ENCODE measurements at places on chromosomes 3 and 15.

DNA sequence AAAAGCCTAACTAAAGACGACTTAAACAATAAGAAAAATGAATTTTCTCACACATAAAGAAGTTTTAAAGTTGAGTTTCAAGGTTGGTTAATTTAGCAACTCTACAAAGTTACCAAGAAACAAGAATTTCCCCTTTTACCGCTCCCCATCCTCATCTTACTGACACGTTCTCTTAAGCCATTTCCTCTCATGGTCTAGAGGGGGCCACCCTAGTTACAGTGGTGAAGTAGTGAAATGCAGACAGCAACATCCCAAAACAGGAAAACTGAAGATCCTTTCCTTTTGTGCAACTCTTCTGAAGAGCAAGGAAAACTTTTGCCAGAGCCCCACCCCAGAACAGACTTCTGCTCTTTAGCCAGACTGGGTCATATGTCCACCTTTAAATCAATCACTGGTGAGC lies 17.3 kb upstream of the SOX14 start:
- no peak for DNase-seq

GRCh38 chr15:67109141-67110034 lies 44.0 kb downstream of the SMAD3 start:
- no peak for DNase-seq

GRCh38 chr15:72784456-72784876 lies 908 bp upstream of the ADPGK start:
- no peak for DNase-seq

GRCh38 chr3:184907681-184908649 lies 96.0 kb downstream of the VPS8 start:
- no peak for DNase-seq

GRCh38 chr3:32733631-32734229 lies 48.7 kb downstream of the CNOT10 start:
- peak; percentile 4 for DNase-seq

DNA sequence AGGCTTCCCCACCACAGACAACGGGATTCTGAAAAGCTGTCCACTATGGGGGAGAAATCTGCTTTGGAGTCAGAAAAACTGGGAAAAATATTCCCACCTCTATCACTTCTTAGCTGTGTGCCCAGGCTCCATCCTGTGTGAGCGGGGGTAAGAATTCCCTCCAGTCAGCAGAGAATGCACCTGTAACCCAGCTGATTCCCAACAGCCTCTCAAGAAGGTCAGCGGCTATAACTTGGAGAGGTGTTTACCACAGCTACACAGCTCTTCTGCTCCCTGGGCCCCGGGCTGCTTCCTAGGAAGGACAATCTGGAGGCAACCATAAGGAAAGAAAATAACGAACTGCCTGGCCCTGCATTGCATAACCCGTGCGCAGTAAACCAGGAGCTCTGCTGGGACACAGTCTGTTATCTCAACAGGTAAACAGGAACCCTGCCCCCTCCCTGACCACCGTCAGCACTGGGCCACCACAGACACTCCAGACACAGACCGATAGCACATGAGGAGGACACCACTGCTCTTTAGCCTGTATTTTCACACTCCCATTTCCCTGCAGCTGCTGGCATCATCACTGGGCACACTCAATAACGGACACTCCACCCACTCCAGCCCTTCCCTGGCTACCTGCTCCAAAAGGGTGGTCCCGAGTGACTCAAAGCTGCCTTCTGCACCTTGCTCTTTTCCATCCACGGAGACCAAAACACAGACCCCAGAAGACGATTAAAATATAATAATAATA lies 2.1 kb downstream of the RAB43 start:
- no peak for DNase-seq

GRCh38 chr15:66654361-66654738 lies 47.7 kb upstream of the SMAD6 start:
- no peak for DNase-seq

DNA sequence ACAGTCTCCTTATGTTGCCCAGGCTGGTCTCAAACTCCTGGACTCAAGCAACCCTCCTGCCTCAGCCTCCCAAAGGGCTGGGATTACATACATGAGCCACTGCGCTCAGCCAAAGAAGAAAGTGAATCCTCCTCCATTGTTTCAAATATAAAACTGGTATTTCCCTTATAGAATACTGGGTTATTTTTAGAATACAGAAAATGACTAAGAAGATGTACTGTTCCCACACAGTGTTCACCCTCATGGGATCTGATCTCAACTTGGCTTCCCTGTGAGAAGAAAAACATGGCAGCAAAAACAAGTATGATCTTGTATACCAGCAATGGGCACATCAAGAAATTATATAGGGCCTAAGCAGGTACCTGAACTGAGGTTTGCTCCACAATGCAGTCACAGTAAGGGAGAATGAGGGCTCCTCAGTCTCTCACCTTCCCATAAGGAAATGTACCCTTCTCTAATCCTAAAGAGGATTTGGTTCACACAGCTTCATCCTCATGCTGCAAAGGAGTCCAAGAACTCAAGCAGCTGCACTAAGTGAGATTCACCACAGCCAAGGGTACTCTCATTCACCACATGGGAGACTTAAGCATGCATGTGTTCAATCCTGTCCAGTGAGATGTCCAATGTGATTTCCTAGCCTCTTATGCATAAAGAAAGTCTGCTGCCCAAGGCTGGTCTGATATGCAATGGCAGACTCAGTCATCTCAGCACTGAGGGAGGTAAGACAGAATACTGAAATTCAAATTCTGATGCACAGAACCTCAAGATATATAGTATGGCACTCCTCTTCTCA lies 25.8 kb downstream of the USP4 start:
- peak; percentile 47 for DNase-seq

Measured in GM12878 (cell line).